ENCODE measurements at places on chromosomes 4 and X. TPM values are rescaled to one million over a fixed set of nuclear protein-coding genes. Genes with fewer than 3 reads are reported as not detected.

Gene GDPD2
- not detected for total RNA-seq

Gene TSPAN7
- total RNA-seq, result 0.21 TPM

Gene TMEM31
- not detected for total RNA-seq

Gene SPATA4
- total RNA-seq, result not detected

Gene BRS3
- not detected for total RNA-seq

Measured in Calu3 (cell line).